ENCODE measurements at places on chromosomes 6 and 20. TPM values are rescaled to one million over a fixed set of nuclear protein-coding genes. Genes with fewer than 3 reads are reported as not detected.

SDHAF4 gene
- 19.2 TPM for total RNA-seq

GRCh38 chr20:64065062-64065973 is 2.3 kb downstream of the TCEA2 start:
- DNase-seq = no peak
- no peak overlapping the region for H3K27ac ChIP-seq
- H3K4me3 ChIP-seq = no peak overlapping the region
- H3K4me1 ChIP-seq = peaks cover 16% of the 10 kb centered on the region

DNA sequence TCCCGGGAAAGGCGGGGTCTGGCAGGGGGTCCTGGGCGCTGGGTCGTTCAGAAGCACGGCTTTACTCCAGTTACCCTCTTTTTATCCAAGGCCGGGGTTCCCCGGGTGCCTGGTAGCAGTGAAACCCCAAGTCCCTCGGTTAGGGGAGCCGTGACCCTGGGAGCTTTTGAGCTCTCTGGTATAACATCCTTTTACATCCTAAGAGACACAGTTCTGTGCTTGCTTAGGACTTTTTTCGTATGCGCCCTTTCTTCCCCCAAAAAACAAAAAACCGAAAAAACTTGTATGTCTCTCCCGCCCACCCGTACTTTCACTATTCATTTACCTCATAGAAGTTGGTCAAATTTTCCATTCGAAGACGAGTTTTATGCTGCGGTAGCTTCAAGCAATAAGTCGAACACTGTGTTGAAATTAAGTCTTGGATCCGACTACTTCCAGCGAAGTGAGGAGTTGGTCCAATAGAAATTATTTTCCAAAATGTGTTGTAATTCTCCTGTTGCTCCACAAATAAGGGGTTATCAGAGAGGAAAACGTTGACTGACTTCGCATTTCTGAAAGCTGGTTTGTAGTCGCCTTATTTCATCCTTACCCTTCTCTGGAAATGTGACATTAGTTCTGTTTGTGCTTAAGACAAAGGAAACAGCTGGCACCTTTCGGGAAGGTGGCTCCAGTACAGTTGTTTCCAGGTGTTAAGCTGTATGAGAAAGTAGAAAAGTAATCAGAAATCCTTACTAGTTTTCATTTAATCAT is 816 bp upstream of the MAN1A1 start:
- H3K36me3 ChIP-seq = no peaks in the 10 kb centered on the region
- H3K4me1 ChIP-seq = peaks cover 15% of the 10 kb centered on the region
- H3K27me3 ChIP-seq = no peaks in the 10 kb centered on the region
- no peak for DNase-seq
- peak overlapping the region; percentile 96 for H3K27ac ChIP-seq

PDE10A gene
- total RNA-seq = 17.1 TPM

PMEPA1 gene
- total RNA-seq = 6.5 TPM

- H3K4me1 ChIP-seq = peaks cover 8% of the 10 kb centered on the region
- no peak for DNase-seq
- no peaks in the 10 kb centered on the region for H3K36me3 ChIP-seq
- H3K4me3 ChIP-seq = no peak overlapping the region
Measured at GRCh38 chr20:47551222-47551621, 49.5 kb downstream of the NCOA3 start.

- peaks cover 4% of the 10 kb centered on the region for H3K4me1 ChIP-seq
- no peaks in the 10 kb centered on the region for H3K27me3 ChIP-seq
- no peak overlapping the region for H3K27ac ChIP-seq
- no peak overlapping the region for H3K4me3 ChIP-seq
Measured at GRCh38 chr20:57048027-57048869, 218.2 kb downstream of the BMP7 start.

ARG1 gene
- total RNA-seq = 2.9 TPM

HLA-C gene
- total RNA-seq = 540 TPM

- H3K4me3 ChIP-seq = no peak overlapping the region
- H3K4me1 ChIP-seq = peaks cover 26% of the 10 kb centered on the region
- no peak for DNase-seq
- H3K27me3 ChIP-seq = no peaks in the 10 kb centered on the region
- H3K36me3 ChIP-seq = no peaks in the 10 kb centered on the region
Measured at GRCh38 chr6:137794516-137795201, 72.4 kb upstream of the TNFAIP3 start.

AAR2 gene
- 29.4 TPM for total RNA-seq

DNA sequence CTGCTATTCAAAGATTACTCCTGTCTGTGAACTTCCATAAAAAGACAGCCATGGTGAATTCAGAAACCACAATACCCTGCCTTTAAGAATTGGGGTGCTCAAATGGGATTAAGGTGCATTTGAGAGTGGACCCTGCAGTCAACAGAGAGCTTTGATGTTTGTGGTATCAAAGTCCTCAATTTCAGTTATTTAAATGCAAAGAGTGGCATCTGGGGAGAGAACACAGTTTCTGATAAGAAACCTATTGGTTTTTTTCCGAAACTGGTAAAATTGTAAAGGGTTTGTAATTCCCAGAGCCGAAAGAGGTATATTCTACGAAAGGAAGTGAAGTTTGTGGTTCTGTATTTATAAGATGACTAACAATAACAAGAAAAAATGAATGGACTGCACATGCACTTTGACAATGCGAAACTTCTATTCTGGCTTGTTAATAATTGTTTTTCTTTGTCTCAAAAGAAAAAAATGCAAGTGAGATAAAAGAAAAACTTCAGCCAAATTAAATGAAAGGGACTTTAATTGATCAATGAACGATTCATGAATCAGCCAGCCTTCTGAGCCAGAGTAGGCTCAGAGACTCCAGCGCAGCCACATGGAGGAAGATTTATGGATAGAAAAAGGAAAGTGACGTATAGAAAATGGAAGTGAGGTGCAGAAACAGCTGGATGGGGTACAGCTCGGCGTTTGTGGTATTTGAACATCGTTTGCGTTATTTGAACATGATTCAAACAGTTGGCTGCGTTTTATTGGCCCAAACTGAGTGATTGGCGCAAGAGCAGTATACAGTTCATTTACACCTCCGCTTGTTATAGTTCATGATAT is 70.5 kb upstream of the DUSP22 start:
- H3K4me1 ChIP-seq = no peaks in the 10 kb centered on the region
- no peak overlapping the region for H3K27ac ChIP-seq
- H3K27me3 ChIP-seq = no peaks in the 10 kb centered on the region
- DNase-seq = no peak
- H3K36me3 ChIP-seq = no peaks in the 10 kb centered on the region

SPEF1 gene
- 0.13 TPM for total RNA-seq

DNA sequence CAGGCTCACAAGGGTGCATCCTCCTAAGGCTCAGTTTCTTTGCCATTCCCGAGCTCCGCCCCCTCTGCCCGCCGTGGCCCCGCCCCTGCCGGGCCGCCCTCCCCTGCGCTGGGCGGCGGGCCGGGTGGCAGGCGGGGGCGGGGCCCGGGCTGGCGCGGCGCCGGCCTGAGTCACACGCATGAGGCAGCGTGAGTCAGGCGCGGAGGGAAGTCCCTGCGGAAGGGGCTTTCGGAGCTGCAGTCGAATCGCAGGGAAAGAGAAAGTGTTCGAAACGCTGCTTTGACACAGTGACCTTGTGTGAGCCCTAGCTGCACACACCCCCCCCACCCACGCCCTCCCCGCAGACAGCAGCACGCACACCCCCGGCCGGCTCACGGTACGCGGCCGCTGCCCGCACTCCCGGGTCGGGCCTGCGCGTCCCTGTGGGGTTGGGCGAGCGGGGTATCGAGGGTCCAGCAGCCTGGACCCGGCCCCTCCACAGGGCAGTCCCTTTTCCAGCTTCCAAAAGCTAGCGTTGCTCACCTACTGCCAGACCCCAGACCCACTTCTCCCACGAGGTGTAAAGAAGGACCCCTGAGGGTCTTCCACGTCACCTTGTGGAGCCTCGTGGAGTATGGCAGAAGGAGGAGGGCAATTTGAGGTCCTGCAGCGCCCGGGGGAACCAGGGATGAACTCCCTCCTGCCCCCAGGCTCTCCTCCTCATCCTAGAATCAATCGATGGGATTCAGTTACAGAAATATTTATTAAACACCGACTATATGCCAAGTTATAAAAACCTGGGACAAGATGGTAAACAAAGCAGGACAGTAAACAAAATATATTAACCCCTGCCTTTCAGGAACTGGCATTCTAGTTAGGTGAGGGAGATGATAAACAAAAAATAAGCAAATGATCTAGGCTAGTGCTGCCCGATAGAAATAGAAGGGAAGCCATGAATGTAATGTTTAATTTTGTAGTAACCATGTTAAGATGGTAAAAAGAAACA is 12.4 kb upstream of the HMGA1 start:
- peak overlapping the region; percentile 58 for H3K4me3 ChIP-seq
- peaks cover 6% of the 10 kb centered on the region for H3K4me1 ChIP-seq
- no peaks in the 10 kb centered on the region for H3K27me3 ChIP-seq
- H3K36me3 ChIP-seq = no peaks in the 10 kb centered on the region

- no peaks in the 10 kb centered on the region for H3K36me3 ChIP-seq
- no peaks in the 10 kb centered on the region for H3K4me1 ChIP-seq
- no peak overlapping the region for H3K4me3 ChIP-seq
Measured at GRCh38 chr6:29763491-29764289, 40.5 kb downstream of the HLA-F start.

HLA-A gene
- total RNA-seq = 398 TPM

- DNase-seq = no peak
- H3K4me3 ChIP-seq = no peak overlapping the region
- no peaks in the 10 kb centered on the region for H3K27me3 ChIP-seq
- H3K4me1 ChIP-seq = no peaks in the 10 kb centered on the region
Measured at GRCh38 chr6:168493976-168494375, 53.0 kb downstream of the SMOC2 start.

DNA sequence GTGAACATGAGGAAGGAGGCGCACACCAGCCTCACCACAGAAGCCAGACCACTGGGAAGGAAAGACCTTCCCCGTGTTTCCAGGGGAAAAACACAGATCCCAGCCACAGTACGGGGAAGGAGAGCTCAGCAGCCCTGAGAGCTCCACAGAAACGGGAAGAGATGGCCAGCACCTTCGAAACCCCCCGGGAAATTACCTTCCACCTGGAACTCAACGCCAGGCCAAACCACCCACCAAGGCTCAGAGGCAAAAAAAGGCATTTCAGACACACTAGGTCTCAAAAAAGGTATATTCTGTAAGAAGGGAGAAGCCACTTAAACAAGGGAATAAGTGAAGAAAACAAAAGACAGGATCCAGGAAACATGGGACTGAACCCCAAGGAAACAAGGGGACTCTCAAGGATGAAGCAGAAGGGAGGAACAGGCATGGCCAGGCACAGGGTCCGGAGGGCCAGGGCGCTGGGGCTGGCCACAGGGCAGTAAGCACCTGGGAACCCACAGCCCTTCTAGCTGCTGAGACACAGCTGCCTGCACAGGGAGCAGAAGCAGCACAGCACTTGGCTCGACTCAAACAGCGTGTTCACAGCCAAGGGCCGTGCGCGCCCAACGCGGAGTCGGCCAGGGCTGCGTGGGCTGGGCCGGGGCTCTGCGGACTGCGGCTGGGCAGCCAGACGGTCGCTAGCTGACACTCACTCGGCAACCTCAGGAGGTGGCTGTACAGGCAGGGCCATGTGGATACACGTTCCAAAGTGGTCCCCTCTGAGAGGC is 44.6 kb downstream of the TAF4 start:
- peak; percentile 34 for DNase-seq
- no peaks in the 10 kb centered on the region for H3K27me3 ChIP-seq
- H3K4me3 ChIP-seq = no peak overlapping the region

Data from thyroid gland (tissue), 4 donors.